ENCODE measurements at places on chromosomes 4 and X.
A peak's percentile ranks its signal among the peaks of the same experiment; 100 is the strongest.

DNA sequence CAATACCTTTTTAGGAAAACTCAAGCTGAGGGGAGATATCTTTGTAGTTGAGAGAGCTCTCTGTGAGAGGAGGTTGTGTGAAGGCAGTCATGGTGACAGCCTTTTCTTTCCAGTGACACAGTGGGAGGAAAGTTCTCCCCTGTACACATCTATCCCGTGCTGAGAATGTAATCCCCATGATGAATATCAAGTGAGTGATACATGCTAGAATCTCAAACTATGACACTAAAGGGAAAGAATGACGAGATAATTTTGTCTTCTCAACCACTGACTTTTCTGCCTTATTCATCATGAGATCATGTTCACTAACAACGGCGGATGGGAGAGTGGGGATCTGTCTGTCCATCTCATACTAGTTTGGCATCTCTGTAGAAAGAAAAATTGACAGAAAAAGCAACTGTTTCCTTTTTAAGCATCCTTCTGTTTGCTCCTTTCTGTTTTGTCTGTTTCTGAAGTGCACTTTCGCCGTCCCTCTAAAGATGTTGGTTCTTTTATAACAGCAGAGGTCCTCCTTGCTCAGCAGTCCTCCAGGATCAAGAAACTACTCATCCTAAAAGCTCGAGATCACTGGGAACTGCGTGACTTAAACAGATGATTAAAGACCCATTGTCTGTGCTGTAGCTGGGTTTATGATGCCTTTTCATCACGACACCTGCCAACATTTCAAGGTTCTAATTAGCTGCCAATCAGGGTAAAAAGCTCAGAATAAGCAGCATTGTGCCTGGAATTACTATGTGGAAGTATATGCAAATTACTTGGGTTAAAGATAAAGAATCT, 137.6 kb downstream of the DCK start:
- peak; percentile 4 for DNase-seq

GRCh38 chrX:154135458-154136229, 8.4 kb upstream of the OPN1LW start:
- no peak for DNase-seq

DNA sequence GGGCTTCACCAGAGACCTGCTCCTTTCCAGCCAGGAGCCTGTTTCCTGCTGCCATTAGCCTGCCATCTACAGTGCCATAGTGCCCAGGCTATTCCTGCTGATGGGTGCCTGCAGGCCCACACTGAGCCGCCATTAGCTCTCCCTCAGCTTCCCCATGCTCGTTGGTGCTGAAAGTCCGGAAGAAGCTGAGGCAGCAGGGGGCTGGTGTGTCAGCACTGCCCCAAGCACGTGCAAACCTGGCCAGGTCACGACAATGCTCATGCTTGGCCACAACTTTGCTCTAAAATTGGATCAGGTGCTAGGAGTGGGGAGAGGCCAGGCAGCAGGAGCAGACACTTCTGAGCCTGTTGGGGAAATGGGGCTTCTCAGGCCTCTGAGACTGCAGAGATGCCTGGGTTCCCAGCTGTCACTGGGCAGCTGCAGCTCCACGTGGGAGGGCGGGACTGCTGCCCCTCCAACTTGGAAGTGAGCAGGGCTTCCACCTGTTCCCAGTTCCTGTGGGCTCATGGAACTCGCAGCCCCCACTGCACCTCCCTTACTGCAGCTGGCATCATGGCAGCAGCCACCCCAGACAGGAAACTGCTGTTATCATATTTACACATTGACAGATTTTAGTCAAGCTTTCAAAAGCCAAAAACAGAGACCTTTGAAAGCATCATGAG, 913.9 kb downstream of the FSTL5 start:
- no peak for DNase-seq

DNA sequence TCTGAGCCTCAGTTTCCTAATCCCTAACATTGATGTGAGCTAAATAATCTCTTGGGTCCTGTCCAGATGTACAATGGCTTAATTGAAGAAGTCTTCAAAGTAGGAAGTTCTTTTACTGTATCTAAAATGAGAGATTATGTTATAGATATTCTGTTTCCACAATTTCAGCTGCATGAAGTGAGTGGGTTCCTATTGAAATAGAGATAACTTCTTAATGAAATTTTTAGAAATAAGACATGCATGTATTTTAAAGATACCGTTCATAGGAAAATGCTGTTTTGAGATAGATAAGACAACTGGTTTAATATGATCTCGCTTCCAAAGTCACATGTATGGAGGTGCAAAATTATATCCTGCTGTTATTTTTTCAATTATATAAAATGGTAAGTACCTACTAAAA, 71.9 kb downstream of the CLDN22 start:
- DNase-seq: no peak

- DNase-seq: peak; percentile 94
Measured at GRCh38 chr4:138222046-138222445, 20.1 kb downstream of the SLC7A11 start.

- no peak for DNase-seq
Measured at GRCh38 chr4:138045036-138045435, 197.1 kb downstream of the SLC7A11 start.

- no peak for DNase-seq
Measured at GRCh38 chrX:40406330-40406859, 174.4 kb upstream of the ATP6AP2 start.

DNA sequence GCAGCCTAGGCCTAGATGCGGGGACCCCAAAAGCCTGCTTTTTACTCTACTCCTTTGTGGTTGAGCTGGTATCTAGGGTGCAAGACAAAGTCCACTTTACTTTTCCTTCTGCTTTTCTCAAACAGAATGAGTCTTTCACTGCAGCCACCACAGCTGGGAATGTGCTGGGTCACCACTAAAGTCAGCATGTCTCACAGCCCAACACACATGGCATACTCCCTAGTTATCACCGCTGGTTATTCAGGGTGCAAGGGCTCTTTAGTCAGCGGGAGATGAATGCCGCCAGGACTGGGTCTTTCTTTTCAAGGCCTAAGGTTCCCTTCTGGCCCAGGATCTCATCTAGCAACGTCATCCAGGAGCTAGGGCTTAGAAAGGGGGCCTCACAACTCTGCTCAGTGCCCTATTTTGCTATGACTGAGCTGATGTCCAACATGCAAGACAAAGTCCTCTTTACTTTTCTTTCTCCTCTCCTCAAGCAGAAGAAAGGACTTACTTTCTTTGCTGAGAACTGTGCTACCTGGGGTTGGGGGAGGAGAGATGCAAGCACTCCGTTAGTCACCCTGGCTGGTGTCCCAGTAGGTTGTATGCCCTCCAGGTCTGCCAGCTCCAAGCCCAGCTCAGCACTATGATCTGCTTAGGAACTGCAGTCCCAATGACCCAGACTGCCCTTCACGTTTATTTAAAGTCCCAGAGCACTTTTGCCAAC, 22.9 kb upstream of the STPG2 start:
- DNase-seq: no peak

DNA sequence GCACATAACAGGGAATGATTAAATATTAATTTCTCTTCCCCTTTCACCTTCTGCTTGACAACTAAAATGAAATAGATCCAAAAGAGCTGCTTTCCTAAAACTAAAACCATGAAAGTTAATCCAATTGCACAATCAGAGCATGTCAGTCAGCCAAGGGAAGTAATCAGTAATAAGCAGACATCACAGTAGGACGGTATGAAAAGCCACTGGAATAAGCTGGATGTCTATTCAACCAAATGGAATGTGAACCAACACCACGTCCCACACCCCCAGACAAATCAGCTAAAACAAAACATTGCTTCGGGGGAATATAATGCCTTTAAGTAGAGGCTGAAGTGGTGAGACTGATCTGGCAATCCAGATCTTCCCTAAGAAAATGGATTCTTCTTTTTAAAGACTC, 859.4 kb upstream of the FTHL17 start:
- no peak for DNase-seq

DNA sequence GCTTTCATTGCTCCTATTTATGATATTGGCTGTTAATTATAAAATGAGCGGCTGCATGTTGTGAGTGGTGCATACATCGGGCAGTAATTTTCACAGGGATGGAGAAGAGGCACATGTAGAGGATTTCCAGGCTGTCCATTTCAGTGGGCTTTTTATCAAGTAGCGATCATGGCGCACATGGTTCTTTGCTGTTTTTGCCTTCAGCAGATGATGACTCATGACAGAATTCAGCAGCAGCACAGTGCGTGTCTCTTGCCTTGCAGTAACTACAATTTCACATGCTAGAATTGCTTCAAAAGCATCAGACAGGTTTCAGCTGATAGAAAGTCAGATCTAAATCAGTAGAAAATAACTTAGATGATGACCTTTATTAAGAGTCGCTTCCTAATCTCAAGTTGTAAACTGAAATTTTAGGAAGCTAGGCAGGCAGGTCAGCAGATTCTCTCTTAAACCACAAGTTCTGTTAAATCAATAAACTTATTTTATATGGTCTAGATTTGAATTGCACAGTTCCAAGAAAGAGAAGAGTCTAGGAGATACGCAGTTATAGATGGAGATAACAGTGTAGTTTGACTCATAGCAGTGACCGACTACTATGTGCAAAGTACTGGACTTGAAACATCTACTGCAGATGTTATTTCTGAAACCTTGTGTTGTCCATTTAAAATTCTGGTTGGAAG, 35.8 kb downstream of the LRP2BP start:
- no peak for DNase-seq

GRCh38 chr4:121256887-121257466, 92.9 kb upstream of the TNIP3 start:
- DNase-seq: no peak

DNA sequence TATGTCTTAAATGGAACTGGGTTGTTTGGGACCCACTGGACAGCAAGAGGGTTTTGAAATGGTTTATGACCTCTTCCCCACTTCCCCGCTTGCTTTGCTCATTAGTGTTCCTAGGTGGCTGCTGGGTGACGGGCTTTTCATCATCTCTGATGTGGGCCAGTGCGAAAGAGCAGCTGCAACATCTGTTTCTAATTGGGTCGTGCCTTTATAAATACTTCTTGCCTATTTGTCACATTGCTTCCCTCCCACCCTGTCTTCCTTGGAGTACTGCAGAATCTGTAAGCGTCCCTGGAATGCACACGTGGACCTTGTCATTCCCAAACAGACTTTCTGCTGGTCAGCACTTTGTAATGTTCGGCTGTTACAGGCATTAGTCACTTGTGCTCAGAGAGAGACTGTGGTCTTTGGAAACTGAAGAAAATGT, 35.2 kb downstream of the SEPTIN11 start:
- DNase-seq: peak; percentile 100

- no peak for DNase-seq
Measured at GRCh38 chr4:97309121-97309520, 834.2 kb downstream of the STPG2 start.

DNA sequence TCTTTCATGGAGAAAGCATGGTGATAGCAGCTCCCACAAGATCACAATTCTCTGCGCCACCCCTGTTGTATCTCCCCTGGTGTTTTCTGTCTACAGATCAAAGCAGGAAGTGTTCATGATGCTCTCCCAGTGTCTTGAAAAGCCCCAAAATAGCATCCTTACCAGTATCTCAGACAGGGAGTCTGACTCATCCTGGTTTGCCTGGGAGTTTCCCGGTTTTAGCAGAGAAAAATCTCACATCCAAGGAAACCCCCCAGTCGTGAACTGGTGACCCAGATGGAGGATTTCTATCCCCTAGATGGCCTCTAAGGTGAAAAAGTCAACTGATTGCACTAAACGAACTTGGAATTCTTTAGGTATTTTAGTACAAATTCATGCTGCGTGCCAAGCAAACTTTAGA, 64.3 kb upstream of the NR0B1 start:
- no peak for DNase-seq

DNA sequence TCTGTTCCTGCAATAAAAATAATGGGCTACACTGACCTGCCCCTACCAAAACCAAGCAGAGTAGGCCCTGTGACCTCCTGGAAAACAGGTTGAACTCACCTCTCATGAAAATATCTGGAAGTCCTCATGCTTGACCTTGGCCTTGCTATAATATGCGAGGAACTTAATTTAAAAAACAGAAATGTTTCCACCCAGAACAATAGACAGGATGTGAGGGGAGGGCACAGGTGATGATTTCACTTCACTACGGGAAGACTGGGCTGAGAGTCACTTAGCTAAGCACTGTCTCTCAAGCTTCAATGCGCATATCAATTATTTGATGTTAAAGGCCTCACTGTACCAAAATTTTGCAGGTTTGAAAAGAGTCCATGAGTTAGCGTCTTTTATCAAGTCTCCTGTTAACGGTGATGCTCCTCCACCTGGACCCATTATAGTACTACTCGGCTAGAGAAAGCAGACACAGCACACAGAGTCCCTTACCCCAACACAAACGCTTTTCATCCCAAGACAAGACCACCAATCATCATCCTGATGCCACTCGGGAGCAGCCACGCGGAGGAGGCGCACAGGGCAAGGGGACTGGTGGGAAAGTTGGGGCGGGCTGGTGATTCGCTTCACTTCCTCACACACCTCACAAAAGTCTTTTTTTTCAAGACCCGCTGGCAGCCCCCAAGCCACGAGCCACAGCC, 25.9 kb downstream of the ZNF721 start:
- DNase-seq: no peak

GRCh38 chr4:12116009-12116552, 687.4 kb upstream of the HS3ST1 start:
- no peak for DNase-seq

DNA sequence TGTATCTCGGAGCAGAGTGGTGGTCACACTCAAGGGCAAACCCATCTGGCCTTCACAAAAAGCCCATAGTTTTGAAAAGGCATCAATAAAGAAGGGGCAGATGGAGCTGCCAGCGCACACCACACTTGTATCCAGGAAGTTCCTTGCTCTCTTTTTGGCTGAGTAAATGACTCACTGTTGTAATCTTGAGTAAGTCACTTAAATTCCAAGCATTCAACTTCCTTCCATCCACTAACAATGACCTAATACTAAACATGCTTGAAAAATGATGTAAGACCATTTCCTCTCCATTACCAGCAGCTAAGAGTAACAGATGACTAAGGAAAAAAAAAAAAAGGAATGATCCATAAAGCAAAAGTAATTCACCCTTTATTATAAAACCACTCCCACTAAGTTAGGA, 32.4 kb upstream of the MYOZ2 start:
- DNase-seq: peak; percentile 96

DNA sequence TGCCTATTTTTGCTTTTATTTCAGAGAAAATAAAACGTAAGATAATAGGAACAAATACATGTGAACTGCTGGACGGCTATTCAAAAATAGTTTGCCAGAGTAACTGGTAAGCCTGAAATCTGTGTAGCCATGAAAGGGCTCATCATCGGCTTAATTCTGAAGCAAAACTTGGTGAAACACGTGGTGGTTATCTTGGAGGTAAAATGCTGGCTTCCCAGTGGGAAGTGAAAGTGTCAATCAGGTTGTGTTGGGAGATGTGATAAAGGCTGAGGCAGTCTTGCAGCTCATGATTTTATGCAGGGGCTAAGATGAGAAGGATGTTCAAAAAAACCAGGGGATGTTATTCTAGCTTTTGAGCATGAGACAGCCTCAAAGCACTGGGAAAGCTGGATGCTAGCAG, 36.1 kb upstream of the TLR2 start:
- DNase-seq: no peak

GRCh38 chr4:56959100-56959499, 18.3 kb downstream of the NOA1 start:
- peak; percentile 28 for DNase-seq

DNA sequence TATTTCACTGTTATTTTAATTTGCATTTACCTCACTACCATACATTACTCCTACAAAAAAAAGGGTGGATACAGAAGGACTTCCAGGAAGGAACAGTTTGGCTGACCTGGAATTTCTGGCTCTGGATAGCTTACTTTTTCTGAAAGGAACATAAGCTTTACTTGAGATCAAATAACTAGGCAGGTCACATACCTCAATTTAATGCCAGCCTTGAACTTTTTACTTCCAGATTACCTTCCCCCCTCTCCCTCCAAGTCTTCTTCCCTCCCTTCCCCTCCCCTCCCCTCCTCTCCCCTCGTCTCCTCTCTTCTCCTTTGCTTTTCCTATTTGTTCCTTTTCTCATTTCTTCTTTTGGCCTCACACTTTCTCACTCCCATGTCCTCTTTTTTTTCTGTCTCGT, 659.2 kb upstream of the AADAT start:
- no peak for DNase-seq
